ELR (cell line): ENCODE measurements at places on chromosomes 11 and 22.

GRCh38 chr11:69531071-69531716, 49.7 kb downstream of the LINC01488 start:
- DNase-seq, result no peak

GRCh38 chr11:117998664-117999353, 12.6 kb downstream of the IL10RA start:
- DNase-seq, result no peak

DNA sequence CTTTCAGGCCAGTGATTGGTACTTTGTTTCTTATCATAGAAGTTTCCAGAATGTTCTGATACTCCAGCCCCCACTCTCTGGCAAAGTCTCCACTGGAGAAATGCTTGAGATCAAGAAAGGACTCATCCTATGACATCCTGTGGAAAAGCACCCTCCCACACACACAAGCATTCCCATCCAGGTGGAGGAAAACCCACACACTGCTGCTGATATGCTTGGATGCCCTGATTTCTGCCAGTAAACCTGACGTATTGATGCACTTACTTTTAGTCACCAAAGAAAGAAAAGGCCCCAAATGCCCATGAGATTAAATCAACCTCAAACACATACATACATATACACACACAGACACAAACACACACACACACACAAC, 9.2 kb upstream of the SLC5A12 start:
- no peak for DNase-seq

GRCh38 chr22:20887375-20887774, 28.6 kb downstream of the SNAP29 start:
- peak; percentile 65 for DNase-seq

DNA sequence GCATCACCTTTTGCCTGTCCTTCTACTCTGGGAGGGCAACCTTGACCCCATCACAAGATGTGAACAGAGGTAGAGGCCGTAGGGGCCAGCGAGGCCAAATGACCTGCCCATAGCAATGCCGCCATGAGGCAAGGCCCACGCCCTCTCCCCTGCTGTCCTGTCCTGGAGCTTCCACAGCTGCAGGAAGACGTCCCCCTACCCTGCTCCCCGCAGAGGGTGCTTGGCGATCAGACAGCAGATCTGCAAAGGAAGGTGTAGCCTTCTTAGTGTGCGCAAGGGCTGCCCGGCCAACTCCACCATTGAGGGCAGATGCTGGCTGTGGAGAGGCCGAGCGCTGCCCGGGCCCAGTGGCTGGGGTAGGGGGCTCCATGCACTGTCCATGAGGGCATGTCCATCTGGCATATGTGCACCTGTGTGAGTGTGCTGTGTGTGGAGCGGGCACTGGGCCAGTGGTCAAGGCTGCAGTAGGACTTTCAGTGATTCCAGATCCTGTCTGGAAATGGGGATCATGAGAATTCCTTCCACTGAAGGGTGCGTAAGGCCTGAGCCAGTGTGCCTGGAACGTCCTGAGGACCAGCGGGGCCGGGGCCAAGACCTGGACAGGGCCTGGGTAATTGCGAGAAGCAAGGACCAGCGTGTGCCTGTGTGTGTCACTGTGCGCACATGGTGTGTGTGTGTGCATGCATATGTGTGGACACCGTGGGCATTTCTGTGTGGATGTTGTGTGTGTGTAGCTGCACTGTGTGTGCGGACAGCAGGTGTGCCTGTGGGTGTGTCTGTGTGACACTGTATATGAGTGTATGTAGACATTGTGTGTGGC, 11.0 kb downstream of the TRPM5 start:
- no peak for DNase-seq

- DNase-seq, result no peak
These were observed 5.1 kb downstream of the PANX1 start for GRCh38 chr11:94133752-94134151.

DNA sequence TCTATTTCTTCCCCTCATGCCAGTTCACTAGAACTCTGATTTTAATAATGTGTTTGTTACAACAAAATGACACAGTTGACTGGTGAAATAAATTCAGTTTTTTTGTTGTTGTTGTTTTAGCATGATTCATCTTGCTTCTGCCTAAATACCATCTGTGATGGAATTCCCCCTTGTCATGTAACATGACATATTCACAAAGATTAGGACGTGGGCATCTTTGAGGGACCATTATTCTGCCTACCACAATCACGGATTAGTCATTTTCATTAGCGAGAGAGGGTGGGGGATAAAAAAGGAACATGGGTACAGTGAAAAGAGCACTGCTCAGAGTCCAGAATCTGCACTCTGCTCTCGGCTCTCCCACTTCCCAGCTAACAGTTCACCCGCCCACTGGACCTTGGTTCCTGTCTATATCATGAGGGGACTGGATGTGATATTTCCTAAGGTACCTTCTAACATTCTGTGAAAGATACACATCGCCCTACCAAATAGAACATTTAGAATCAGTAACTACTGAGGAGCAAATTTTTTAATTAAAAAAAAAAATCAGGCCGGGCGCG, 11.3 kb downstream of the HTATIP2 start:
- DNase-seq, result peak; percentile 37

GRCh38 chr22:25781801-25782200, 39.8 kb downstream of the MYO18B start:
- no peak for DNase-seq

DNA sequence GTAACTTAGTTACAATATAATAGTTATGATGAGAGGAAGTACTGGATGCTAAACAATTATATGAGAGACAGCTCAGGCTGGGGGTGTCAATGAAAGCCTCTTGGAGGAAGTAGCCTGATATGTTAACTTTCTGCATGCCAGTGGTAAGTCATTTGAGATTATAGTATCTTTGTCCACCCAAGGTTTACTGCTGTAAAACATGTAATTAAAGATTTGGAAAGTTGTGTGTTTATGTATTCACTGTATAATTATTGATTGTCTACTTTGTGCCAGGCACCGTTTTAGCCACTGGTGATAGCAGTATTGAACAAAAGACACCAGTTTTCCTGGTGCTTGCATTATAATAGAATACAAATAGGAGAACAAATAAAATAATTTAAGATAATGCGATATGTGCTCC, 624 bp upstream of the DNAJB7 start:
- no peak for DNase-seq

GRCh38 chr11:9002920-9003572, 755 bp downstream of the NRIP3 start:
- peak; percentile 52 for DNase-seq

- no peak for DNase-seq
These were observed 102.9 kb downstream of the CCDC81 start for GRCh38 chr11:86477495-86478155.

DNA sequence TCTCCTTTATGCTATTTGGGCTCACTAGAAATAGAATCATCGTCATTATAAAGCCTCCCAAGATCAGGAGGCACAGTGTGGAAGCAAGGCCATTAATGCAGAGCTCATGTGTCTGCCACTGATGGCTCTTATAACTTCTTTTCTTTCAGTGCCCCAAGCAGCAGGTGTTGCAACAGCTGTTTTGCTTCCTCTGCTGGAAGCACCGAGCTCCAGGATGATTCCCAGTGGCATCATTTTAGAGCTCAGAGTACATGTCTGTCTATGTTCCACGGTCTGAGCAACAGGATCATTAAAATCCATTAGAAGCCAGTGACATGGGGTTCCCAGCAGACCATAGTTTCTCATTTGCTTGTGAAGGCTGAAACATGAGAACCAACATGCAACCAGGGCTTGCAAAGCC, 803.0 kb upstream of the FAT3 start:
- no peak for DNase-seq

GRCh38 chr11:30257058-30257457, 26.2 kb downstream of the FSHB start:
- DNase-seq, result no peak

DNA sequence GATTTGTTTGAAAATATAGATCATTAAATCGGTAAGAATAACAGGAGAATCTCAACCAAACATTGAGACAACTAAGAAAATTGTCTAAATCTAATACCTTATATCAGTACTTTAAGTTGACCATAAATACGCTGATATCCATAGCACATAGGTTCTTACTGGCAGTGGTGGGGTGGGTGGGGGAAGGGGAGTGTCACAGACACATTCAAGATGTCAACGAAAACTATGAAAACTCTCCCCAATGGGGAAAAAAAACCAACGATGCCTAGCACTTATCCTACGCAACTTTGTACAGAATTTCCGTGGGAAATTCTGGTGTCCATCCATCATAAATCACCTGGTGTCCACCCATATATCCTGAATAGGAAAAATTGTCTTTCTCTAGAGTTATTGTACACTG, 6.2 kb downstream of the GRAP2 start:
- no peak for DNase-seq

GRCh38 chr11:6666302-6667183, 10.9 kb upstream of the DCHS1 start:
- no peak for DNase-seq

- DNase-seq, result peak; percentile 75
These were observed 6.5 kb upstream of the APOBEC3H start for GRCh38 chr22:39090426-39091064.

DNA sequence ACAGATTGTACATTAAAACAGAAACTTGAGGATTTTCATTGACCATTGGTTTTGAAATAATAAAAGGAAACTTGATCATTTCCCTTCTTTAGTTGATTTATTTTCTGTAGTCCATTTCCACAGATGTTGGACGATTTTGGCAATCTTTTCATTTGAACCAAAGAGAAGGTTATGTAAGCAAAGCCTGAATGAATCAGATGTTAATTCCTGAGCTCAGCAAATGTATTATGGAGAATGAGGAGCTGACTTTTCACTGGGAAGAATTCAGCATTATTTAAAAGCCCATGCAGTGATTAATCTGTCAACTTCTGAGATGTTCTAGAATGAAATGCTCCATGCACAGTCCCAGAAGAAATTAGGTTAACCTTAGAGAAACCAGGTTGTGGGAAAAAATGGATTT, 29.0 kb downstream of the ELMOD1 start:
- no peak for DNase-seq

DNA sequence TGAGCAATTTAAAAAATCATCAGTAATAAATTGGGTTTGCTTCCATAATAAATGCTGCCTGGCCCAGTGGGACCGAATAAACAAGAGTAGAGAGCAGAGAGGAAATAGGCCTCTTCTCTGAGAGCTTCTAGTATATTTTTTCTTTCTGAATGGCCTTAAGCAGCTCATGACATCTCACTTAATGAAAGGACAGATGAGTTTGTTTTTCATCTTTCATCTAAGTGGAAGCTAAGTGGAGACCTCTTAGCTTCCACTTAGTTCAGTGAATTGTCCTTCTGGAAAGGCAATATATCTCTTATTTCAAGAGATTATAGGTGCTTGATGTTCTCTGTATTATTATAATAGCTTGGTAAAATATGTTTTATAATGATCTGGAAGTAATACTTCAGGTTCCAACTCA, 245.9 kb upstream of the ANO3 start:
- no peak for DNase-seq

- no peak for DNase-seq
These were observed 82.1 kb upstream of the GALNT18 start for GRCh38 chr11:11703885-11704284.

DNA sequence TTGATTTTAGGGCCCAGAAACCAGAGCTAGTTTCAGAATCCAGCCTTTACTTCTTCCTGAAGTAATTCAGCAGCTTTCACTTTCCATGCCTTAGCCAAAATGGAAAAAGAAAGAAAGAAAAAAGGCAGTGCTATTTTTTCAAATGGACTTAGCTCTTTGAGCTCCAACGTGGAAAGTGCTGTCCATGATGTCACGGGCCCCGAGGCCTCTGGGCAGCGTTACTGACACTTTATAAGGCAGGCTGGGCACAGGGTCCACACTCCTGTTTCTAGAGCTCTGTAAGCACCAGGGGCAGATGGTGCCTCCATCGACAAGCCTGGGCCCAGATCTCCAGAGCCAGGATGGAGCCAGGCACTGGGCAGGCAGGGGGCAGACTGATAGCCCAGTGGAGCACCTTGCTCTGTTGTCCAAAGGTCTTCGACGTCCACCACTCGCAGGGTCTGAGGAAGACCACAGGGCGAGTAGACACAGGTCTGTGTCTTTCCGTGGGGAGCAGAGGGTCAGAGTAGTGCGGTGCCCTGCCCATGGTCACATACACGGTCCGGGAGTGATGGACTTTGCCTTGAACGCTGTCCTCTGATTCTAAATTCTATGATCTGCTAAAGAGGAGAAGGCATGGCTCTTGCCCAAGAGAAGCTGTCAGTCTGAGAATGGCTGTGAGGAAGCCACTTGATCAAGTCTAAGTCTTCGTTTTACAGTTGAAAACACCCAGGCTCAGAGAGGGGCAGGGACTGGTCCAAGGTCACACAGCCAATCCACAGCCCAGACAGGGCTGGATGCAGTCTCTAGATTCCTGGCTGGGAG, 22.0 kb upstream of the WNT11 start:
- DNase-seq, result no peak
